ENCODE measurements at places on chromosomes 11 and 22.

DNA sequence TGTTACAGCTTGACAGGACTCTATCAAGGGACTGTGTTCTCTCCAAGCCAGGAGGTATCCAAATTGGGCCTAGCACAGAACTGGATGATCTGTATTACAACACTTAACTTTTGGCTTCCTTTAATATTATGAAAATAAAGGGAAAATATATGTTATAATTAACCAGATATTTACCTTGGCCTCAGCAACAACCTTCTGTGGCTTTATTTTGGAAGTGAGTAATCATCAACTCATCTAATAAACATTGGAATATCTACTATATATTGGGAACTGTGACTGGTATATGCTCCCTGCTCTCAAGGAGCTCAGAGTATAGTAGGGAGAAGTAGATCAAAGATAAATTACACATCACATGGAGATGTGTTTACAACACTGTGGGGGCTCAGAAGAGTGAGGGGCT is 352.2 kb downstream of the METTL15 start:
- no peak for DNase-seq

DNA sequence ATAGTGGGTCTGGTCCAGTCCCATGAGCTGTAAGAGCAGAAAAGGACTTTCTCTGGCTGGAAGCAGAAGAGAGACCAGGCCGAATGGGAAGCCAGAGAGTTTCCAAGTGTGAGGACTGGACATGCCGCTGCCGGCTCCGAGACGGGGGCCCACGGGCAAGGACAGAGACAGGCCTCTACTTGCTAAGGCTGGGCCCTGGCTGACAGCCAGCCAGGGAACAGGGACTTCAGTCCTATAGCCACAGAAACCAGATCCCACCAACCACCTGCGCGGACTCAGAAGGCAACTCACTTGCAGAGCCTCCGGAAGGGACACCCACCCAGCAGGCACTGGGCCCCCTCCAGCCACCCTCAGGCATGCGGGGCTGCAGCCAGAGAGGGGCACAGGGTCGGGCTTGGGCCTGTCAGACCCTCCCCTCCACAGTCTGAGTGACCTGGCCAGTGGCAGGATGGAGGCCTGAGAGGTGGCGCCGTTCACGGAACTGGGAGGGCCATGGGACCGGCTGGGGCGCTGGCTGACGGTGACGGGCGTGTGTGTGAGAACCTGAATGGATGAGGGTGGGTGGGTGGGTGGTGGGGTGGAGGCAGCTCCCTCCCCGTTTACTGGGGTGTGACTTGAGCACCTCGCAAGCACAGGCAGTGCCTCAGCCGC is 47.8 kb upstream of the A4GALT start:
- no peak for DNase-seq

DNA sequence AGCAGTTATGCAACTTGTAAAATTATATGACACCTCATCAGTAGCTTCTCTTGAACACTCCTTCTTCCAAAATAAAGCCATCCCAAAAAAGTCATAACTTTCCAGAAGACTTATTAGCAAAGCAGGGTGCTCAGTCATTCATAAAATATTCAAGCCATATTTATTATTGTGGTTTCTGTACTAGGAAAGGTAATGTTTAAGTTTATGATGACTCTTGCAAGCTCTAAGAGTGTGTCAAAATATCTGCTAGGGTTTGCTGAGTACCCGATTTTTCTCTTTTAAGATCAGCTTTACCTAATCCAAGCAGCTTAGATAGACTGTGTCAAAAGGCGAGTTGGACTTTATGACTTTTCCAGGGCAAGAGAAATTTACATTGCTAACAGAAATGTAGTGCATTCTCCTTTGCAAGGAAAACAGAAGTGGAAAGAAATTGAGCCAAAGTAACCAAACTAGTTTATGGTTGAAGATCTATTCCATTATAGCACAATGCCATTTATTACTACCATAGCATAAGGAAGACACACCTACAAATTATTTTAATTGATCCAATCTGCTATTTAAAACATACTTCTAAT is 98.0 kb upstream of the SOX6 start:
- no peak for DNase-seq

- DNase-seq, result no peak
Observed at GRCh38 chr11:72475381-72475780, 41.0 kb upstream of the CLPB start.

DNA sequence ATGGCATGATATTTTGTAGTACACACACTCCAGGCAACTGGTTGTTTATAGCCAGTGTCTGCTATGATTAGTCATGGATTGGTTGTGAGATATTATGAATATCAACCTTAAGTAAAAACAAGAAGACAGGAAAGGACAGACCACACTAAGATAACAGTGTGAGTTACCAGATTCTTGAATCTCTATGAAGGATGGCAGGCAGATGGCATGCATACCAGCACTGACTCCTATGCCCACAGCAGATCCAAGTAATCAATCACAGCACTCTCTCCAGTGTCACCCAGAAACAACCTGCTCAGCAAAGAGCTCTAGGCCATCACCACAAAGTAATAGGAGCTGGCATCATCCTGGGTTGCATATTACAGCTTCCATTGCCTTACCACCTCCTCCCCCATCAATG is 116.6 kb downstream of the GALNT18 start:
- no peak for DNase-seq

DNA sequence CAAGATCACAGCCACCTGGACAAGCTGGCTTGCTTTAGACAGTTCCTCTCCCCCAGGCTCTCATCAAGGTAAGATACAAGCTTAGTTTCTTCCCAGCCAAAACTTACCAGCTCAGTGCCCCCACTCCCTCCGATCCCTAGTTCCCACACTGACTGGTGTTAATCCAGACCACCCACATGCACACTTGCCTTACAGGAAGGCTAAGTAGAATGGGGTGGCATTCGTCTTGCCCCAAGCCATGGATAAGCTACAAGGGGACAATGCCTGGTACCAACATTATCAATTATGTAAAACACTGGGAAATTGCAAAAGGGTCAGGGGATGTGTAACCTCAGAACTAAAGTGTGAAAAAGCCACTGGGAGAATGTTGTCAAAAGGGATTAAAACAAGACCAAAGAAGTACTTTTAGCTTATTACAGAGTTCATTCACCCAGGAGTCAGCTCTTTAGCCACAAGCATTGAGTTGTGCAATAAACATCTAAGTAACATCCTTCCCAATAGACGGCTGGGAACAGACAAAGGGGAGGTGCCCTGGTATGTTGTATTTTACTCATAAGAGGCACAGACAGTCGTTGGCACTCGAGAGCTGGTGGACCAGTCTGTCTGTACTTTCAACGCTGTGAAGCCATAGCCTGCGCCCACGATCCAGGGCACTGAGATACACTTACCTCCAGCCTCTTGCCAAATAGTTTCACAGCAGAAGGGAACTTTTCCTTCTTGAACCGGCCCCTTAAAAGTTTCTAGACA is 1.1 kb downstream of the DHCR7 start:
- no peak for DNase-seq

DNA sequence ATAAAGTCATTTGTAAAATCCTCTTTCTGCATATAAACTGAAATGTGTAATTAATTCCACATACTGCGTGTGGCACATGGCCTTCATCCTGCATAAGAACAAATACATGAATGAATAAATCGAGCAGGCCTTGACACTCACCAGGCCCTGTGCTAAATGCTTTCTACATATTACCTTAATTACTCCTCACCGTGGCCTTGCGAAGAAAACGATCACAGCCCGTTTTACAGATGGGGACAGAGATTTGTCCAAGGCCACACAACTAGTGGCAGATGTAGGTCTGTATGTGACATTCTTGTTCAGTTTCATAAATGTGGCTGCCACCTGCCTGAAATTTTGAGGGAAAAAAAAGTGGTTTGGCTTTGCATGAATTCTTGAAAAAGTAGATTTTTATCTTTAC is 5.8 kb upstream of the CCND1 start:
- DNase-seq, result no peak

GRCh38 chr11:20342347-20343141 is 21.0 kb upstream of the HTATIP2 start:
- DNase-seq, result no peak

- no peak for DNase-seq
Observed at GRCh38 chr11:3970108-3970507, 114.6 kb downstream of the STIM1 start.

GRCh38 chr11:64316672-64317324 is 561 bp downstream of the TRMT112 start:
- DNase-seq, result no peak

DNA sequence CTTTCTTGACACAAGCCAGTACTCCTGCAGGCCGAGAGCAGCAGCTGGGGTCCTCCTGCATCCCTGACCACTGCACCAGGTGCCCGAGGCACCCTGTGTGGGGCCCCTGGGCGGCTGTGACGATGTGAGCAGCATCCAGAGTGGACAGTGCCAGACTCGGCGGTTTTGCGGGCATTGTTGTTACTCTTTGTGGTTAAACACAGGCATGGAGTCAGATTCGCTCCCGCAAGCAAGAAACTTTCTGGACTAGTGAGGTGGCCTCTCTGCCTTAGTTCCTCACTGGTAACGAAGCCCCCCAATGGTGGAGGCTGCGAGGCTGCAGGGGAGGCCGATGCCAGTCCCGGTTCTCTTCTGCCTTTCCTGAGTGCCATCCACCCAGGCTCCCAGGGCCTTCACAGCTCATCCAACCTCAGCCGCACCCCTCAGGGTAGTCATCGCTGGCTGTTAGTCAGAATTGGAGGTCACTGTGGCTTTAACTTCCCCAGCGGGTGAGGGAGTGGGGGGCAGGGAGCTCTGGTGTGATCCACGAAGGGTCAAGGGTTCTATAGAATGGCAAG is 3.7 kb upstream of the CLDN5 start:
- no peak for DNase-seq

DNA sequence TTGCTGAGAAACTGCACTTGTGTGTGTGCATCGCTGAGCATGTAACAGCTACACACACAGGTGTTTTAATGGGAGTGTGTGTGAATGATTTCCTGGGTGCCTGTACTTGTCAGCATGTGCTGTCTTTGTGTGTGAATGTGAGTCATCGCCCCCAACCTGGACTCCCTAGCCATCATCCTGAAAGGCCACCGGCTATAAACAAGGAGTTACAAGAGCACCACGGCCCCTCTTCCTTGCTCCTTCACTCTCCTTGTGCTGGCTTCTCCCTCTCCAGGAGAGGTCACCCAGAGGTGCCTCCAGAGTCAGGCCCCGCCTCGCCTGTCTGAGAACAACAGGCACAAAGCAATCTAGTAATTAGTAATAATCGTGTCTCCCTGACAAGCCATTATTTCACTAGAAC is 419.2 kb downstream of the BUD13 start:
- DNase-seq, result no peak

DNA sequence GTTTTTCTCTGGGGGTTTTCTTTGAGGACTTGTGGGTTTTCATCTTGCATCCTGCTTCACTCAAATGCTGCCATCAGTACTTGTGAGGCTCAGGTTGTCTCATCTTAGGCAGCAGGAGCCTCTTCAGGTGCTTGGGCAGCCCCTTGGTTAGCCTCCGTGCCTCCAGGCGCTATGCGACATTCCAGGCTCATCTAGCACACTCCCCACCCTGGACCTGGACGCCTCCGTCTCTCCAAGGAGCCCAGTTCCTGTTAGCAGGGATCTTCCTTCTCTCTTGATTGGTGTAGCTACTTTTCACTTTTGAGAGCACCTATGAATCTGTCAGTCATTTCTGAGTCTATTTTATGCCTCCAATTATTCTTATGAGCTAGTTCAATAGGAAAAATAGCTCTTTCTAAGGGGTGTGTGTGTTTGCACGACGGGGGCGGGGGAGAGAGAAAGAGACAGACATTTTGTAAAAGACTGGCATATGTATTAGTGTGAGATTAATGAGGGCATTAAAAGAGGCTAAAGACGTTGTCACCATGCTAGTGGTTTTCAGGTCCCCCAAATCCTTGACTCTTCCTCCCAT is 7.8 kb downstream of the TUBA8 start:
- DNase-seq, result no peak

DNA sequence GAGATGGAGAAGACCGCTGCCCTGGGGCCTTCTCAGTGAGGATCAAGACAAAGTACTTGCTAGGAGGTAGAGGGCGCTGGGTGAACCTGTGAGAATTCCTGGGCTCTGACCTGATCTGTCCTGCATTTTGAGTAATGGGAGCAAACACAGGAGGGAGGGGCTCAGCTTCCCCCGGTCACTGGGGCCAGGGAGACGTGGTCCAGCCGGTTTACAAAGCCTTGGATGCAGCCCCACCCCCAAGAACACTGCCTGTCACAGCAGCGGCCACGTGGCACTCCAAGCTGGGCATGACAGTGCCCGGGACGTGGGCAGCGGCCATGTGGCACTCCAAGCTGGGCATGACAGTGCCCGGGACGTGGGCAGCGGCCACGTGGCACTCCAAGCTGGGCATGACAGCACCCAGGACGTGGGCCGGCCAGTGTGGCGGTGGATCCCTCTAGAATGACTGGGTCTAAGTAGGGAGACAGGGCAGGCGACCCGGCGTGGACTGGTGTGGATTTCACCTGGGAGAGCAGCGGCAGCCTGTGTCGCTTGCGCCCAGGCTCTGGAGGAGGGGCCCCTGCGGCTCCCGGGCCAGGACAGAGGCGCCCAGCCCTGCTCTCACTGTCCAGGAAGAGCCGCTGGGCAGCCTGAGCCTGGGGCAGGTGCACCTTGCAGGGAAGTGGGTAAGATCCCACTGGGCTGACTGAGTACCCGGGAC is 2.5 kb upstream of the TTLL8 start:
- DNase-seq, result no peak

DNA sequence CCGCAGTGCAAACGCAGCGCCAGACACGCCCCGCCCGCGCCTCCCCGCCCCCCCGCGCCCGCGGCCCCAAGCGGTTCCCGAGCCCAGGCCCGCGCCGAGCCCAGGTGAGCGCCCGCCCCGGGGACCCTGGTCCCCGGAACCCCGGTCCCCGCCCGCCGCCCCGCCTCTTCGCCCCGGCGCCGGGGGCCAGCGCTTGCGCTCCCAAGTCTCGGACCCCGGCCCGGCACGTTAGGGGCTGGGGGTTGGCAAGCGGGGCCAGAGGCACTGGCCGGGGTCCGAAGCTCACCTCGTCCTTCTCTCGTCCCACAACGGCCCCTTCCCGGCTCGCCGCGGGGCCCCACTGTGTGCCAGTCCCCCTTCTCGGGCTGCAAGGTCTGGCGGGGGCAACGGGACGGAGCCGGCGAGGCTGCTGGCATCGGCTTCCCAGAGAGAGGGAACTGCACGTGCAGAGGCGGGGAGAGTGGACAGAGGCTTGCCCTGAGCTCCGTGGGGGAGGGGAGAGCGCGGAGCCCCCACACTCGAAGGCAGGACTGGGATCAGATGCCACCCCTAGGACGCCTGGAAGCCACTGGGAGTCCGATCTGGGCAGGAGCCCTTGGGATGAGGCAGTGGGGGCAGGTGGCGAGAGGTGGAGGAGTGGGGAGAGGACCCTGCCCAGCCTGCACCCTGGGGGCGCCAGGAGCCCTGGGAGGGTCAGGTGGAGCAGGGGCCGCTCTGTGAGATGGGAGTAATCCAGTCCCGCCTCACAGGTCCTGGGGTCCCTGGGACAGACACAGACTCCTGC is 1.8 kb upstream of the AIFM3 start:
- DNase-seq, result no peak

- DNase-seq, result no peak
Observed at GRCh38 chr22:44529827-44530523, 31.9 kb upstream of the RTL6 start.

- DNase-seq, result no peak
Observed at GRCh38 chr22:43506487-43506886, 94.7 kb downstream of the MPPED1 start.

GRCh38 chr11:11173316-11174025 is 179.6 kb downstream of the CSNK2A3 start:
- DNase-seq, result no peak
